ENCODE measurements at places on chromosomes 12 and 14. TPM values are rescaled to one million over a fixed set of nuclear protein-coding genes. Genes with fewer than 3 reads are reported as not detected.

The NFE2 gene
- total RNA-seq, result not detected

The VASH1 gene
- 7.8 TPM for total RNA-seq

The FAR2 gene
- 11.0 TPM for total RNA-seq

The FMNL3 gene
- 29.2 TPM for total RNA-seq

The PWP1 gene
- 102 TPM for total RNA-seq

The CDK17 gene
- total RNA-seq, result 72.5 TPM

The DENND5B gene
- 11.5 TPM for total RNA-seq

The DTD2 gene
- 41.1 TPM for total RNA-seq
